Activated naive CD4-positive, alpha-beta T cell treated with anti-CD3 and anti-CD28 coated beads for 36 hours (primary cell): ENCODE measurements at places on chromosomes 5 and 9. TPM values are rescaled to one million over a fixed set of nuclear protein-coding genes. Genes with fewer than 3 reads are reported as not detected.

The CCL27 gene
- 0.69 TPM for total RNA-seq

DNA sequence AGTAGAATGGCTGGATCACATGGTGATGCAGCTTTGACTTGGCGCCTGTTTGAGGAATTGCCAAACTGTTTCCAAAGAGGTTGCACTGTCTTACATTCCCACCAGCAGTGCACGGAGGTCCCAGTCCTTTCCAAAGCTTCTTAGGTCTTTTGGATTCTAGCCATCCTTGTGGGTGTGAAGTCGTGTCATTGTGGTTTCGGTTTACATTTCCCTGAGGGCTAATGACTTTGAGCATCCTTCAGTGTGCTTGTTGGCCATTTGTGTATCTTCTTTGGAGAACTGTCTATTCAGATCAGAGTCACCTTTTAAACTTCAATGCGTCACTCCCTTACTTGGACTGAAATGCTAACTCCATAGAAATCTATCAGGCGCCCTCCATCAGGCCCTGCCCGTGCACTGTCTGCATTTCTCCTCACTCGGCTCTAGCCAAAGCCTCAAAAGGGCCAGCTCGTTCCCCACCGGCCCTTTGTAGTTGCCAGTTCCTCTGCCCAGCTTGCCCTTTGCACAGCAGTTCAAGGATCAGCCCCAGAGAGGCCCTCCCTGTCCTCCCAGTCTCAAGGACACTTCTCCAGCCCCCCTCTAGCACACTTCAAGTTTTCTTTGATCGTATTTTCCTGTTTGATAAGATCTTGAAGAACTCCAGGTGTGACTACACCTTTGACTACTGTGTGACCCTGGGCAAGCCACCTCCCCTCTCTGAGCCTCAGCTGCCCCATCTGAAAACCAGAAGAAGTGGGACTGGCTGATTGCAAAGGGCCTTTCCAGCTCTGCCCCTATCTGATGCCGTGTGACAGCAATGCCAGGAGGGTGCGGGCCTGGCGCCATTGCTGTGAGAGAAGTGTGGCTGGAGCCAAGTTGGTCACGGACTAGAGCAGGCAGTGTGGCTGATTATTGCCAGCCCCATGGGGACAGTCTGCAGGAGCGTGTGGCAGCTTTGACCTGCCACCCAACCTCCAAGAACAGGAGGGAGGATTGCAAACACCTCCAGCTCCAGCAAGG is 5.6 kb downstream of the HRH2 start:
- peaks cover 72% of the 10 kb centered on the region for H3K4me1 ChIP-seq
- no peaks in the 10 kb centered on the region for H3K27me3 ChIP-seq
- DNase-seq = no peak
- H3K36me3 ChIP-seq = peaks cover 12% of the 10 kb centered on the region
- H3K27ac ChIP-seq = peak overlapping the region; percentile 34

GRCh38 chr5:97458851-97459250 is 275.8 kb upstream of the RIOK2 start:
- no peaks in the 10 kb centered on the region for H3K4me1 ChIP-seq
- no peaks in the 10 kb centered on the region for H3K36me3 ChIP-seq
- peaks cover 2% of the 10 kb centered on the region for H3K27me3 ChIP-seq
- DNase-seq = no peak
- no peak overlapping the region for H3K4me3 ChIP-seq

GRCh38 chr5:109659901-109660300 is 29.8 kb upstream of the MAN2A1 start:
- no peak for DNase-seq
- no peak overlapping the region for H3K27ac ChIP-seq
- peaks cover 3% of the 10 kb centered on the region for H3K27me3 ChIP-seq
- no peak overlapping the region for H3K4me3 ChIP-seq
- peaks cover 24% of the 10 kb centered on the region for H3K4me1 ChIP-seq

GRCh38 chr5:156188016-156188415 is 138.9 kb upstream of the SGCD start:
- no peaks in the 10 kb centered on the region for H3K4me1 ChIP-seq
- no peaks in the 10 kb centered on the region for H3K36me3 ChIP-seq
- no peak for DNase-seq
- H3K4me3 ChIP-seq = no peak overlapping the region
- no peak overlapping the region for H3K27ac ChIP-seq

GRCh38 chr5:29779141-29779540 is 1414.3 kb upstream of the CDH6 start:
- no peaks in the 10 kb centered on the region for H3K36me3 ChIP-seq
- no peak for DNase-seq
- H3K4me3 ChIP-seq = no peak overlapping the region
- H3K27ac ChIP-seq = no peak overlapping the region

GRCh38 chr9:105911104-105911911 is 217.0 kb downstream of the TMEM38B start:
- no peak overlapping the region for H3K27ac ChIP-seq
- no peaks in the 10 kb centered on the region for H3K4me1 ChIP-seq
- no peaks in the 10 kb centered on the region for H3K27me3 ChIP-seq

The COL23A1 gene
- total RNA-seq = 0.07 TPM

GRCh38 chr9:37038302-37038942 is 4.4 kb upstream of the PAX5 start:
- H3K4me3 ChIP-seq = peak overlapping the region; percentile 40
- H3K4me1 ChIP-seq = peaks cover 30% of the 10 kb centered on the region
- peaks cover 69% of the 10 kb centered on the region for H3K27me3 ChIP-seq
- H3K36me3 ChIP-seq = no peaks in the 10 kb centered on the region

GRCh38 chr5:138596105-138596881 is 21.1 kb upstream of the HSPA9 start:
- H3K4me1 ChIP-seq = no peaks in the 10 kb centered on the region
- DNase-seq = no peak
- H3K36me3 ChIP-seq = no peaks in the 10 kb centered on the region
- no peak overlapping the region for H3K27ac ChIP-seq
- no peak overlapping the region for H3K4me3 ChIP-seq

- no peaks in the 10 kb centered on the region for H3K36me3 ChIP-seq
- no peak overlapping the region for H3K27ac ChIP-seq
- H3K4me1 ChIP-seq = no peaks in the 10 kb centered on the region
- DNase-seq = no peak
- peaks cover 2% of the 10 kb centered on the region for H3K27me3 ChIP-seq
These were observed 129.0 kb downstream of the SREK1 start for GRCh38 chr5:66273121-66273520.

The PDCD1LG2 gene
- total RNA-seq = 0.10 TPM

DNA sequence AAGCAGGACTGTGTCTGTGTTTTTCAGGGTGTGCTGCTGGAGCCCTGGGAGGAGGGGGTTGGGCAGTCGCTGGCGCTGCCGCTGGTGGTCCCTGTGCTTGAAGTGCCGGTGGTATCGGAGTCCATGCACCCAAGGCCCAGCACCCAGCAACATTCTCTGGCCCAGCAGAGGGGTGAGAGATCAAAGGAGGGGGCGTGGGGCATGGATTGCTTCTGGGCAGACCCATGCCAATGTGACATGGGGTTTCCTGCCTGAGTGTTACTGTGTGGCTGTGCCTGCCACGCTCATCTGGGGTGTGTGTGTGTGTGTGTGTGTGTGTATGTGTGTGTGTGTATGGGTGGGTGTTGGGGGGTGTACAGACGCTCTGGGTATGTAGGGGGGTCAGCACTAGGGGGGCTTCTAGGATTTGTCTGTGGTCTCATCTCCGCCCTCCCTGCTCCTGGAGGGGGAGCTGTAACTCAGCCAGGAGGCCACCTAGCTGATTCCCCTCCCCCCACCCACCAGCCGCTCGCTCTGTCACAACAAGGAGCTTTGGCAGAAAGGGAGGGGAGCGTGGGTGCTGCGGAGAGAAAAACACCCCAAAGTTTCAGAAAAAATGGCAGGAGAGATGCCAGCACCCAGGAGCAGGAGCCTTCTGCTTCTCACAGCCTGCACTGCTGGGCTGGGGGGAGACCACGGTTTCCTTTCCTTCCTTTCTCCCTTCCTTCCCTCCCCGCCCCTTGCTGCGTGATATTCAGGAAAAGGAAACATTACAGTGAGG is 35.9 kb upstream of the HSPA9 start:
- no peaks in the 10 kb centered on the region for H3K36me3 ChIP-seq
- H3K4me3 ChIP-seq = peak overlapping the region; percentile 7
- H3K27me3 ChIP-seq = peaks cover 42% of the 10 kb centered on the region
- H3K4me1 ChIP-seq = peaks cover 11% of the 10 kb centered on the region
- no peak for DNase-seq

The EQTN gene
- not detected for total RNA-seq
